Uterus (tissue), 4 donors: ENCODE measurements at places on chromosomes 4 and X. TPM values are rescaled to one million over a fixed set of nuclear protein-coding genes. Genes with fewer than 3 reads are reported as not detected.
A peak's percentile ranks its signal among the peaks of the same experiment; 100 is the strongest.

PIN4 gene
- total RNA-seq: 1.3 TPM

EGF gene
- total RNA-seq: 1.5 TPM

FAM9B gene
- total RNA-seq: 2.8 TPM

S100P gene
- total RNA-seq: not detected

LAP3 gene
- total RNA-seq: 10.9 TPM

DCHS2 gene
- total RNA-seq: 51.4 TPM

SLC2A9 gene
- total RNA-seq: 9.3 TPM

SYP gene
- total RNA-seq: 4.4 TPM

ASB9 gene
- 11.1 TPM for total RNA-seq

POU4F2 gene
- not detected for total RNA-seq

SLIT2 gene
- total RNA-seq: 118 TPM

CXCL3 gene
- not detected for total RNA-seq

SPATA4 gene
- 1.6 TPM for total RNA-seq

ETDA gene
- not detected for total RNA-seq

GRCh38 chr4:85610450-85610849 lies 135.5 kb downstream of the ARHGAP24 start:
- H3K4me1 ChIP-seq: no peaks in the 10 kb centered on the region
- H3K4me3 ChIP-seq: no peak overlapping the region
- no peaks in the 10 kb centered on the region for H3K36me3 ChIP-seq

DNA sequence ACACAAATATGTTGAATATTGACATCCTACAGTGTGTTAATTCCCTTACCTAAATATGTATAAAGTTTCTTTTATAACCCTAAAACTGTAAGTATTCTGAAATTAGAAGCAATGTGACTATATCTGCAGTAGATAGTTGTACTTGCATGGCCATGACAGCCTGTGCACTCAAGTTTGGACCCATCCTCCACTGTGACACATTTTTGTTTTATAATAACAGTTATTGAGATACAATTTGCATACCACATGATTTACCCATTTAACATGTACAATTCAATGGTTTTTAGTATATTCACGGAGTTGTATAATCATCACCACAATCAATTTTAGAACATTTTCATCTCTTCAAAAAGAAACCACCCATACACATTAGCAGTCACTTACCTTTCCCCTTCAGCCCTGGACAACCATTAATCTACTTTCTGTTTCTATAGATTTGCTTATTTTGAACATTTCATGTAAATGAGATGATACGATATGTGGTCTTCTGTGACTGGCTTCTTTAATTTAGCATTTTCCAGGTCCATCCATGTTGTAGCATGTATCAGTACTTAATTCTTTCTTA lies 29.6 kb downstream of the HERC3 start:
- H3K4me3 ChIP-seq: no peak overlapping the region
- H3K36me3 ChIP-seq: no peaks in the 10 kb centered on the region
- H3K27ac ChIP-seq: no peak overlapping the region
- DNase-seq: no peak
- H3K27me3 ChIP-seq: no peaks in the 10 kb centered on the region

DNA sequence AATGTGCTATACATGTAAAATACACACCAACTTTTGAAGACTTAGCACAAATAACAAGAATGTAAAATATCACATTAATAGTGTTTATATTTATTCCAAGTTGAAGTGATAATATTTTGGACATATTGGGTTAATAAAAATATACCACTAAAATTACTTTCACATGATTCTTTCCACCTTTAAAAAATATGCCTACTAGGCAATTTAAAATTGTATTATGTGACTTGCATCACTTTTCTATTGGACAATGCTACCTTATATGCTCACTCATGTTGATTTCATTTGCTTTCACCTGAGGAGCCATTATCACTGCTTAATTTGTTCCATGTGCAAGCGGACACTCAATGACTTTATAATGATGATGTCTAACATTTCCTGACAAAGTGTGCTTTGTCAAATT lies 3.4 kb upstream of the PACRGL start:
- H3K4me1 ChIP-seq: no peaks in the 10 kb centered on the region
- H3K4me3 ChIP-seq: no peak overlapping the region
- DNase-seq: no peak

- no peak overlapping the region for H3K27ac ChIP-seq
- H3K4me1 ChIP-seq: no peaks in the 10 kb centered on the region
- H3K4me3 ChIP-seq: no peak overlapping the region
- no peaks in the 10 kb centered on the region for H3K36me3 ChIP-seq
- DNase-seq: no peak
These were observed 214.9 kb upstream of the ARHGAP24 start for GRCh38 chr4:85260064-85260463.

- H3K4me1 ChIP-seq: peaks cover 1% of the 10 kb centered on the region
- no peaks in the 10 kb centered on the region for H3K36me3 ChIP-seq
- H3K27me3 ChIP-seq: no peaks in the 10 kb centered on the region
- no peak overlapping the region for H3K27ac ChIP-seq
- no peak for DNase-seq
These were observed 7.5 kb downstream of the ADD1 start for GRCh38 chr4:2850966-2851798.

- no peak overlapping the region for H3K4me3 ChIP-seq
- H3K4me1 ChIP-seq: no peaks in the 10 kb centered on the region
- no peak overlapping the region for H3K27ac ChIP-seq
- H3K36me3 ChIP-seq: no peaks in the 10 kb centered on the region
- H3K27me3 ChIP-seq: no peaks in the 10 kb centered on the region
These were observed 2.9 kb downstream of the SORBS2 start for GRCh38 chr4:185809121-185809520.

- no peak for DNase-seq
- H3K27ac ChIP-seq: no peak overlapping the region
- H3K36me3 ChIP-seq: no peaks in the 10 kb centered on the region
- H3K4me1 ChIP-seq: no peaks in the 10 kb centered on the region
These were observed 29.2 kb upstream of the NPY2R start for GRCh38 chr4:155179216-155179615.

- no peak for DNase-seq
- H3K4me3 ChIP-seq: no peak overlapping the region
- H3K4me1 ChIP-seq: no peaks in the 10 kb centered on the region
These were observed 644.2 kb downstream of the FSTL5 start for GRCh38 chr4:161519611-161520010.

DNA sequence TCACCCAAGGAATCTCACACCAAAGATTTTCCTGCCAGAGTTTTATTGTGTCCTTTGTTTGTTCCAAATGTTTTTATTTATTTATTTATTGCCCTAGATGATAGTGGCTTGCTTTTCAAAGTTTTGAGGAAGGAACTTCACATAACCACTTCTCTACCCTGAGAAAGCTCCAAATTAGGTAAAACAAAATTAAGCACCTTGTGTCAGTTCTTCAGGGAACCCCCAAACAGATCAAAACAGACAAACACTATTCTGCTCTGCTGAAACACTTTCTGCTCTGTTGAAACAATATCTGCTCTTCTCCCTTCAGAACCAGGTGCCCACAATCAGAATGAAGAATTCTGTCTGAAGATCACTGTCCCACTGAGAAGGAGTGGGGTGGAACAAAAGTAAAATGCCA lies 16.5 kb upstream of the CYBB start:
- H3K4me1 ChIP-seq: no peaks in the 10 kb centered on the region
- DNase-seq: no peak
- no peaks in the 10 kb centered on the region for H3K27me3 ChIP-seq
- H3K36me3 ChIP-seq: no peaks in the 10 kb centered on the region
- H3K27ac ChIP-seq: no peak overlapping the region

GRCh38 chr4:153652051-153652784 lies 31.9 kb upstream of the TLR2 start:
- DNase-seq: no peak
- no peak overlapping the region for H3K27ac ChIP-seq
- no peaks in the 10 kb centered on the region for H3K27me3 ChIP-seq
- no peak overlapping the region for H3K4me3 ChIP-seq

DNA sequence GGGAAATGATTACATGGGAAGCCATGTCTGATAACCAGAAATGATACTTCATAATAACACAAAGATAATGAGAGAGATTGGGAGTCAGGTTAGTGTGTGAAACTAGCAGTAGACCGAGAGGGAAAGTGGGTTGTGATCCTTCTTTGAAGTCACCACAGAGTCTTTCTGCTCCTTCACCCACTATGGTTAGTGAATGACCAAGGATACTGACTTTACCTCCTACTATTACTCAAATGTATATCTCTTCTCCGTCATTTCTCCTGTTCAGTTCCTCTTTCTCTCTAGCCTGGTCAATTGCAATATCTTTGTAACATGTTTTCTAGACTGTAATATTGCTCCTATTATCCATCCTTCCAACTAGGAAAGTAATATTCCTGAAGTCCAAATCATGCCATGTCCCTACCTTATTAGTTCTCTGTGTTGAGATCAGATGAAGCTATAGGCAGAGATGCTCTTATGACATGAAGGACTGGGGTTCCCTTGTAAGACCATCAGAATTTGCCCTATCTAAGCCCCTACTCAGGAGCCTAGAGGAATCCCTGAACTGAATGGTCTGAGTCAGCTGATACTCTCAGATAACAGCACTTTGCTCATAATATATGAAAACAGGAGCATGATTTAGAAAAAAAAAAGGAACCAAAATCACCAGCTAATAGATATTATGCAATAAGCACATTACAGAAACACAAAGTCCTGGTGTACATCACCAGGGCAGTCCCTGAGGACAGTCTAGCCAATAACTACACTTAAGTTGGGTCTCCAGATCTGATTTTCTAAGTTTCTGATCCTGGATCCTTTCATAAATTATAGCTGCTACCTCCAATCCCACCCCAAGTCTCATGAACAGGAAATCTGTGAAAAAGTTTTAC lies 81.2 kb downstream of the SHROOM3 start:
- H3K27ac ChIP-seq: no peak overlapping the region
- no peak overlapping the region for H3K4me3 ChIP-seq
- H3K27me3 ChIP-seq: no peaks in the 10 kb centered on the region
- H3K36me3 ChIP-seq: no peaks in the 10 kb centered on the region
- H3K4me1 ChIP-seq: no peaks in the 10 kb centered on the region
- no peak for DNase-seq

DNA sequence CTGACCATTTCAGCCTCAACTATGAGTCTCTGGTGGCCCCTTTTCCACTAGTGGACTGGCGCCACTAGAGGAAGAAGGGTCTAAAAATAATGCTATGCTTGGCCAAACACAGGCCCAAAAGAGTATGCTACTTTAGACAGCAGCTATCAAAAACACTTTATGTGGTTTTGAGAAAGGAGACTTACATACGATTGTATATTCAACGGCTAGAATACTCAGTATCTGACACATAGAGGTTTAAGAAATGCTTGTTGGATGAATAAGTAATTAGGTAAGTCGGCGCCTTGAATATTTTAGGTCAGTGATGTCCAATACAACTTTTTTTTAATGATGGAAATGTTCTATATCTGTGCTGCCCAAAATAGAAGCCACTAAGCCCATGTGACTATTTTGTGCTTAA lies 25.7 kb upstream of the TMPRSS11A start:
- no peaks in the 10 kb centered on the region for H3K27me3 ChIP-seq
- no peaks in the 10 kb centered on the region for H3K4me1 ChIP-seq
- no peak for DNase-seq
- H3K4me3 ChIP-seq: no peak overlapping the region
- H3K36me3 ChIP-seq: no peaks in the 10 kb centered on the region

DNA sequence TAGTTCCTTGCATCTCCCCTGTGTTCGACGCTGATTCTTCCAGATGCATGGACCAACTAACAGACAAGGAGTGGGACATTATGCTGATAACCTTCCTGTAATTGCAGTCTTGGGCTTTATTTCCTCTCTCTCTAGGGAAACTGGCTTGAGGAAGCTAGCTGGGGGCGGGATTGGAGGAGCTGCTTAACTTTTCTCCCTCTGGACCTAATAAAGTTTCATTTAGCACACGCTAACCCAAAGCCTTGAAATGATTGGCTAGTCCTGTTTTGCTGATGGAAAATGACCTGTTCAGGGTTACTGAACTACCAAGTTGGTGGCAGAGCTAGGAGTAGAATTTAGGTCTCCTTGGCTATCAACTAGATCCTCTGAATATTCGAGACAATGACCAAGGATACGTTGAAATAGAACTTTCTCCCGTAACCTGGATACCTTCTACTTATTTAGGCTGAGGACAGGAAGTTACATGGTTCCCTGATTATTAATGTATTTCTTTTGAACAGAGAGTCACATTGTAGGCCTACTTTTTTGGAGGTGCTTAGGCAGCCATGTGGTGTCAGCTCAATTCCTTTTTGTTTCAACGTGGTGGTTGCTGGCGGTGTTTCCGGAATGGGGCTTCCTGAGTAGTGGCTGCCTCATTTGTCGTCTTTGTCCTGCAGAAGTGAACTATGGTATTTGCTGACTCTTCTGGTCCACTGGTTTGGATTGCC lies 2.0 kb downstream of the PGK1 start:
- no peaks in the 10 kb centered on the region for H3K27me3 ChIP-seq
- H3K4me3 ChIP-seq: peak overlapping the region; percentile 58
- H3K27ac ChIP-seq: no peak overlapping the region
- H3K36me3 ChIP-seq: no peaks in the 10 kb centered on the region
- DNase-seq: no peak

DNA sequence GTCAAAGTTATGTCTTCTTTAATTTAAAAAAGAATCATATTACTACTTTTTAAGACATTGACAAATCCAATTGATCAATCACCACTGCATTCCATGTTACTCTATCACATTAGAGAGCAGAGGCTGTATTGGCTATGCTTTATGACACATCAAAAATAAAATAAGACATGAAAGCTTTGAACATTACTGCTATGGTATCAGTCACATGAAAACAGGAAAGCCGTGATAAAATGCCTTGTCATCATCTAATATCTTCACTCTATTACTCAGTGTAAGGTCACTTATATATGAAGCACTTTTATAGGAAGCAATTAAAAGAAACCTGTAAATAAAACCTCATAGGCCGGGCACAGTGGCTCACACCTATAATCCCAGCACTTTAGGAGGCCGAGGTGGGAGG lies 27.7 kb upstream of the CEP135 start:
- no peak overlapping the region for H3K27ac ChIP-seq
- no peaks in the 10 kb centered on the region for H3K4me1 ChIP-seq
- H3K27me3 ChIP-seq: no peaks in the 10 kb centered on the region
- H3K36me3 ChIP-seq: no peaks in the 10 kb centered on the region
- DNase-seq: no peak
- no peak overlapping the region for H3K4me3 ChIP-seq

DNA sequence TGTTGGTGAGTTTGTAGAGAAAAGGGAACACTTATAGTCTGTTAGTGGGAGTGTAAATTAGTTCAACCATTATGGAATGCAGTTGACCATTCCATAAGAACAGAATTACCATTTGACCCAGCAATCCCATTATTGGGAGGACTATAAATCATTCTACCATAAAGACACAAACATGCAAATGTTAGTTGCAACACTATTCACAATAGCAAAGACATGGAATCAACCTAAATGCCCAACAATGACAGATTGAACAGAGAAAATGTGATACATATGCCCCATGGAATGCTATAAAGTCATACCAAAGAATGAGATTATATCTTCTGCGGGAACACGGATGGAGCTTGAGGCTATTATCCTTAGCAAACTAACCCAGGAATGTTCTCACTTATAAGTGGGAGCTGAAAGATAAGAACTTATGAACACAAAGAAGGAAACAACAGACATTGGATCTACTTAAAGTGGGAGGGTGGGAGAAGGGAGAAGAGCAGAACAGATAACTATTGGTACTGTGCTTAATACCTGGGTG lies 1819.2 kb upstream of the ADGRL3 start:
- H3K27me3 ChIP-seq: no peaks in the 10 kb centered on the region
- no peak for DNase-seq
- H3K36me3 ChIP-seq: no peaks in the 10 kb centered on the region

- no peak overlapping the region for H3K27ac ChIP-seq
- H3K4me1 ChIP-seq: no peaks in the 10 kb centered on the region
- no peaks in the 10 kb centered on the region for H3K27me3 ChIP-seq
These were observed 23.5 kb downstream of the TMEM31 start for GRCh38 chrX:103734125-103734760.
